ENCODE measurements at places on chromosomes 3 and 15.
A peak's percentile ranks its signal among the peaks of the same experiment; 100 is the strongest.

DNA sequence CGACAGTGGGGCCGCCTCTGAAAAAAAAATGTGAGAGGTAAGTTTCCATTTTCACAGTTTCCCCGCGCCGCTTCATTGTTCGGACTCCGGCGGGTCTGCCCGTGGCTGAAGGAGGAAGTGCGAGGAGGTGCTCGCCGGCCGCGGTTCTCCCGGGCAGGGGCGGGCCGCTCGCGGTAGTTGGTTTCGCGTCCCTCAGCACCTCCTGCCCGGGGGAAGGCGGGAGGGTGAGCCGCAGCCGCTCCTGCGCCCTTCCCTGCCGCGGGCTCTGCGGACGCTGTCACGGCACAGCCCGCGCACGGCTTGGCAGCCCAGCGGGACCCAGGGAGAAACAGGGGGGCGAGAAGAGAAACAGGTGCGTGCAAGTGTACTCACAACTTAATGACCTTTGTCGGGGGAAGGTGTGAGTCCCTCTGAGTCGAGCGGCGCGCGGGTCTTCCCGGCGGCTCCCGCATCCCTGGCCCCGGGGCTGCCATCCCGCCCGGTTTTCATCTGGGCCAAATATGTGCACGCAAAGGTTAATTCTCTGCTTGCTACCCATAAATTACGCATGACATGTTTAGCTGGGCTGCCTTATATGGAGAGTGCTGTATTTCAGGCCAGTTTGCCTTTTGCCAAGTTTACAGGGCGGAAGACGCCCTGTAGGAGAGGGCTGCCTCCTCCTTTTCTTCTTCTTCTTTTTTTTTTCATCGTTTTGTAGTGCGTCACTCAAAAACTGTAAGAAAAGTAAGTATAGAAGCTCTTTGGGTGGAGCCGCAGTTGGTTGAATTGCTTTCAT, 514 bp downstream of the MBNL1 start:
- DNase-seq: peak; percentile 71

GRCh38 chr3:55860049-55860721, 373.1 kb upstream of the WNT5A start:
- no peak for DNase-seq

DNA sequence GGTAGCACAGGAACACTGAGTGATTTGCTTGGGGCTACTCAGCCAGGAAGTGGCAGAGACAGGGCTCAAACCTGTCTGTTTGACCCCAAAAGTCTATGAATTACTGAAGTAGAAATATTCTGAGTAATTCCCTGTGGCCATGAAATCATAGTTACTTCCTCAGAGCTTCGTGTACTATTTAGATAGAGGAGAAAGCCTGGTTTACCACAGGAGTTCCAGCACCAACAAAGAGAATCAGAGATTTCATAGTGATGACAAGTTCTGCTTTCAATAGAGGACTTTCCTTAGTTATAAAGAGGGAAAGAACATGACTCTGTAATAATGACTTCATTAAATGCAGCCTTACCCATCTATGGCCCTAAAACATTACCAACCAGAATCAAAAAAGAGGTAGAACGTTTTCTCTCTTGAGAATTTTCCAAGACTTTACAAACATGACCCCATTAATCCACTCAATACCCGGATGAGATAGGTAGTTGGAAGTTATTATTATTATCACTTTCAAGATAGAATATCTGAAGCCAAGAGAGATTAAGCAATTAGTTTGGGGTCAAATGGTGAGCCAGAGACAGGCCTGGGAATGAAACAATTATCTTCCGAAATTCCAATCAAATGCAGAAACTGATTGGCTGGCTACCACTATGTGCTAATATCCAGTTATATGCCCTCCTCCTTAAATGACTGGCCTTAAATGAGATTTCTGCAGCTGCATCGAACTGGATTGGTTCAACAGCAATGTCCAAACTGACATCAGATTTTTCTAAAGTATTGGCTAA, 13.6 kb upstream of the WNT5A start:
- no peak for DNase-seq

DNA sequence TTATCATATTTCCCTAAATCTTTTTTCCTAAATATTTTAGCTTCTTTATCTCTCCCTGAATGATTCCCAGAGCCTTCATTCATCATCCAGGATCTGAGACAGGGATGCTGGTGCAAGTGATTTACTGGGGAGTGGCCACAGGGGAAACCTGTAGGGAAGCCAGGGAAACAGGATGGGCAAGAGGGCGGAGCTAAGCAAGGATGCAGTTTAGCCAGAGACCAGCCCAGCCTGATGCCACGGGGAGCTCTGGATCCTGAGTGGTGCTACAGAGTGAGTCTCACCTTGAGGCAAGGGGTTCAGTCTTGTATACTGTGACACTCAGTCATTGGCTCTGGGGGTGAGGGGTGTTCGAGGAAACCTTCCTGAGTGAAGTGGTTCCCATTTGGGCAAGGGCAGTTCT, 39.7 kb upstream of the LRRFIP2 start:
- DNase-seq: no peak

DNA sequence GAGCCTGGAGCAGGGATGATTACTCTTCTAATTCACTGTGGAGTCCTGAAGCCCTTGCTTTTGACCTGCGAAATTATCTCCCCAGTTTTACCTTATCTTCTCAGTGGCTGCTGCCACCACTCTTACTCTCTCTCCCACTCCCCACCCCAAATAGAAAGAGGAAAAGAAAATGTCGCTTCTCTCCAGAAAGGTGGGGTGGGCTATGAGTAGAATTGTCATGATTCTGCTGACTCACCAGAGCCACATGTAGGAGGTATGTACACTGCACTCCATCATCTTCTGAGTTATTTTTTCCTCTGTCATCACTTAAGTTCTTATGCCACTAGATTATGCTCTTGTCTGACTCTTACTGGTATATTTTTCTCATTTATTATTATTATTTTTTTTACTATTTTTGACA, 43.9 kb upstream of the TMEM158 start:
- DNase-seq: no peak

DNA sequence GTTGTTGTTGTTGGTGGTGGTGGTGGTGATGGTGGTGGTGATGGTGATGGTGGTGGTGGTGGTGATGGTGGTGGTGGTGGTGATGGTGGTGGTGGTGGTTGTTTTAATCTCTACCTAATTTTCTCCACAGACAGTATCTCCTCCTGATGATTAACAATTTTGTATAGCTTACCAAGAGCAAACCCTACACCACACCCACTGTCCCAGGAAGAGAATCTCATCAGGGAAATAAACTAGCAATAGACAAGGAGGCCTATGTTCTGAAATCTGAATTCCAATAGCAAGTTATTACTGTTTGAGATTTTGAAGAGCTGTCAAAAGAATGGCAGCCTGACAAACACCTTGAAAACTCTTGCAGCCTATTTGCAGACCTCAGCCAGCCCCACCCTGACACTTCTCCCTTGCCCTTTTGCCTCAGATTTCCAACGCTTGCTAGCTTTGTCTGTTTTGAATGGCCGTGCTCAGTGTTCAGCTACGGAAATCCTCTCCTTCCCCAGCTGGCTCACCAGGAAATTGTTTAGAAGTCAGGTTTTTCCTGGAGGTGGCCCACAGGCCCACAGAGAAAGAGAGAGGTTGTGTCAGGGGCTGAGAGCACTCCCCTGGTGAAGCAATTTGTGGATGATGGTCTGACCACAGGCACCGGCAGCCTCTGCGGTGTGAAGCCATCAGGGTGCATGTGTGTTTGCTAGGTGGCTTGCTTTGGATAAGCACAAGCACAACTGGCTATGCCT, 101.6 kb downstream of the MAGI1 start:
- no peak for DNase-seq

DNA sequence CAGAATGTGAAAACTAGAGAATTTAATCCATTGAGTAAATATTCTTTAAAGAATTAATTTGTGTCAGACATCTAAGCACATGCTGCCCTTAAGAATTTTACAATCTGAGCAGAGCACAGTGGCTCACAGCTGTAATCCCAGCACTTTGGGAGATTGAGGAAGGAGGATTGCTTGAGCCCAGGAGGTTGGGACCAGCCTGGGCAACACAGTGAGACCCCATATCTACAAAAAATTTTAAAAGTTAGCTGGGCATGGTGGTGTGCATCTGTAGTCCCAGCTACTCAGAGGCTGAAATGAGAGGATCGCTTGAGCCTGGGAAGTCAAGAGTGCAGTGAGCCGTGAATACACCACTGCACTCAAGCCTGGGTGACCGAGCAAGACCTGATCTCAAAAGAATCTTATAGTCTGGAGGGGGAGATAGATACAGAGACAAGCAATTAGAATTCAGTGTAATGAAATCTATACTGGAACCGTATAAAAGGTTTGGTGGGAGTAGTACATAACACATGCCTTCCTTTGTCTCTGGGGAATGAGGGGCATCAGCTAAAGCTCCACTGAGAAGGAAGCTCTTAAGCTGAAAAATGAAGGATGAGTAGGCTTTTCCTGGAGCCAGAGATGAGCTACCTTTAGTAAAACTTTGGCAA, 21.2 kb downstream of the ATP11B start:
- DNase-seq: no peak

- DNase-seq: no peak
These were observed 130.1 kb upstream of the BHLHE40 start for GRCh38 chr3:4849136-4849535.

DNA sequence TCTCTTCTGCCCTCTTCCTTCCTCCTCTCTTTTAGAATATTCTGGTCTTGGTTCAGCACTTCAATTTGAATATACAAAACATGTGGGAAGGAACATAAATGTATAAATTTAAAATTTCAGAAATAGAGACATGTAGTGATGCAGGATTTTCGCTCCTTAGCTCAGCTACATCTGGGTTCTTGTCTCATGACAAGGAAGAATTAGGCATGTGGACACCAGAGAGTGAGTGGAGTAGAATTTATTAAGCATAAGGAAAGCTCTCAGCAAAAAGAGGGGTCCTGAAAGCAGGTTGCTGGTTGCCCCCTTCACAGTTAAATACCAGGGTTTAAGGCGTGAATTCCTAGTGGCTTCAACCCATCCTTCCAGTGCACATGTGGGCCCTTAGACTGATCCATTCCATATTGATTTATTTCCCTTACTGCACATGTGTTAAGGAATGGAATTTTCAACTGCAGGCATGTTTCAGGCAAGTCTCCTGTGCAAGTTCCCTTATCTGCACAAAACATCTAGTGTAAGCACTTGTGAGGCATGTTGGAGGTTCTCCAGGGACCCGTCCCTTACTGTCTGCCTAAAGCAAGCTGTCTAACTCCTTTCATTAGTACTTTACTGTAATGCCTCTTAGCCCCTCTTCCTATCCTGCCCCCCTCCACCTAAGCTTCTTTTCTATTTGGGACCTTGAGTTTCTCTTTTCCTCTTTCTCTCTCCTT, 133.2 kb upstream of the STRIT1 start:
- DNase-seq: no peak

GRCh38 chr15:57495041-57495440, 96.7 kb upstream of the MYZAP start:
- DNase-seq: no peak

- no peak for DNase-seq
These were observed 29.4 kb downstream of the ZNF589 start for GRCh38 chr3:48270306-48270705.

DNA sequence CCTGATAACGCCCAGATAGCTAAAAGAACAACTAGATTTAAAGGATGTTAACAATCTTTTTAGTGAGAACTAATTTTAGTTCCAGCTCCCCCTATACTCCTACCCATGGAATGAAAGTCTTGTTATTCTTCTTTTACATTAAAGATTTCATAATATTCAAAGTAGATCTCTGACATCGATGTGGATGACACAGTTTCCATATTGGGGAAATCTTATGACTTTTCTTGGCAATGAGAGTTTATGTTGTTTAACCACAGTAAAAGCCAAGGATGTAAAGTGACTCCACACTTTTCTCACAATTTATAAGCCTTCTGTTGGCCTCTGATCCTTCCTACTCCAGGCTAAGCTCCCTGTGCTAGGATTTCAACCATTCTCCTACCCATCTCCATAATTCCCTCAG, 332.6 kb upstream of the KCNMB2 start:
- no peak for DNase-seq

- DNase-seq: no peak
These were observed 4.3 kb downstream of the PROS1 start for GRCh38 chr3:93969443-93969842.

DNA sequence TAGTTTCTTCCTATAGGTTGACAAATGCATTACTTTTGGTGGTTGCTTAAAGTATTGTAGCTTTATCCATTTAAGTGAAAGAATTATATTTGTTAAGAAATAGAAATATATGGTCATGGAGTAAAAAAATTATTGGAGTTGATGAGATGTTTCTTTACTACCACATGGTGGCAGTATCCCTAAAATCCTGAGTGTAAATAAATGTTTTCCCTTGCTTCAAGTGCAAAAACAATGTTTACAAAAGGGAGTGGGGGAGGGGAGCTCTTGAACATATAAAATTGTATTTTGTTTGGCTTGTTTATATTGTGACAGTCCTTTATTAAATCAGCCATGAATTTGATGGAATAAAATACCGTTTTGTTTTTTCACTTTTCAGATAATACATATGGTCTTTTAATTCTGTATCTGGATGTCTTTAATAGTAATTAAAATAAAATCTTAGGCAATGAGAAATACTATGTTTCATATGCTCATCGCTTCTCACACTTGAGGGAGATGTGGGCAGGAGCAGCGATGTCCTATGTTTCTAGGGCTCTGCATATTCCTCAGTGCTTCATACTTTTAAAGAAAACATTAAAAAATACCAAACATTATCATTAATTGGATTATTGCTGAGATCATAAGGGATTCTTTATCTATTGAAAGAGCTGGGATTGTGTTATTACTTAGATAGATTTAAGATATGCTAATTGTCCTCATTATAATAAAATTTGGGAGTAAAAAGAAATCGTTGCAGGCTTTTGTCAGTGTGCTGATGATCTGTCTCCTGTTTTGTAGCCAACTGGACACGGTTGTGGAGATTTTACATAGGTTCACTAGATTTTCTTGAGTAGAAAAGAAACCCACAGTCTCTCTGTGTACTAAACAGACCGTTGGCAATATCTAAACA, 349.7 kb downstream of the TUSC7 start:
- no peak for DNase-seq

DNA sequence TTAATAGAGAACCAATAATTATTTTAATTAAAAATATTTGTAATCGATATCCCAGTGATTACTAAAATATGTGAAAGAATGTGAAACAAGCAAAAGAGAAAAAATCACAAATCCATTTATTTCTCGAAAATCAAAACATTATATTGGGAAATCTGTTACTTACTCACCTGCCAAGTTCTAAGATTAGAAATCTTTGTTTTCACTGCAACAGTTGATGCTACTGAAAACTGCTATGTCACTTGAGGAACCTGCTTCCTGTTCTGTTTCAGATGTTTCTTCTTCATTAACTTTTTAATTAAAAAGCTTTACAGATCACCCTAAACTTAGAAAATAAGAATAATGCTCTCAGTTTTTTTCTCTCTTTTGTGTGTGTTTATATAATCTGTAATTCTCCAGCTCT, 13.7 kb upstream of the DPH6 start:
- no peak for DNase-seq

DNA sequence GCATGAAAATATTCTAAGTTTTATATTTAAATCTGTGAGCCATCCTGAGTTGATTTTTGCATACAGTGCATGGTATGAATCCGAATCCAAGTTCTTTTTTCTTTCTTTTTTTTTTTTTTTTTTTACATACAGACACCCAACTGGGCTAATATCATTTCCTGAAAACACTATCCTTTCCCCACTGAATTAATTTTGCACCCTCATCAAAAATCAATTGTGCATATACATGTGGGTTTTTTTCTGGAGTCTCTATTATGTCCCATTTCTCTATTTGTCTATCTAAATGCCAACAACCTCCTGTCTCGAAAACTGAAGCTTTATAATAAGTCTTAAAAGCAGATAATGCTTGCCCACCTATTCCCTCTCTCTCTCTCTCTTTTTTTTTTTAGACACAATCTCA, 5.9 kb upstream of the ABI3BP start:
- no peak for DNase-seq

All from CD4-positive, alpha-beta T cell treated with Interleukin-15 for 1 hour (primary cell).